ENCODE measurements at places on chromosomes 7 and 10.
A peak's percentile ranks its signal among the peaks of the same experiment; 100 is the strongest.

GRCh38 chr7:24178811-24179570 lies 105.0 kb upstream of the NPY start:
- H3K27ac ChIP-seq = no peak overlapping the region
- no peaks in the 10 kb centered on the region for H3K36me3 ChIP-seq
- H3K27me3 ChIP-seq = no peaks in the 10 kb centered on the region
- H3K4me1 ChIP-seq = no peaks in the 10 kb centered on the region
- H3K4me3 ChIP-seq = no peak overlapping the region

DNA sequence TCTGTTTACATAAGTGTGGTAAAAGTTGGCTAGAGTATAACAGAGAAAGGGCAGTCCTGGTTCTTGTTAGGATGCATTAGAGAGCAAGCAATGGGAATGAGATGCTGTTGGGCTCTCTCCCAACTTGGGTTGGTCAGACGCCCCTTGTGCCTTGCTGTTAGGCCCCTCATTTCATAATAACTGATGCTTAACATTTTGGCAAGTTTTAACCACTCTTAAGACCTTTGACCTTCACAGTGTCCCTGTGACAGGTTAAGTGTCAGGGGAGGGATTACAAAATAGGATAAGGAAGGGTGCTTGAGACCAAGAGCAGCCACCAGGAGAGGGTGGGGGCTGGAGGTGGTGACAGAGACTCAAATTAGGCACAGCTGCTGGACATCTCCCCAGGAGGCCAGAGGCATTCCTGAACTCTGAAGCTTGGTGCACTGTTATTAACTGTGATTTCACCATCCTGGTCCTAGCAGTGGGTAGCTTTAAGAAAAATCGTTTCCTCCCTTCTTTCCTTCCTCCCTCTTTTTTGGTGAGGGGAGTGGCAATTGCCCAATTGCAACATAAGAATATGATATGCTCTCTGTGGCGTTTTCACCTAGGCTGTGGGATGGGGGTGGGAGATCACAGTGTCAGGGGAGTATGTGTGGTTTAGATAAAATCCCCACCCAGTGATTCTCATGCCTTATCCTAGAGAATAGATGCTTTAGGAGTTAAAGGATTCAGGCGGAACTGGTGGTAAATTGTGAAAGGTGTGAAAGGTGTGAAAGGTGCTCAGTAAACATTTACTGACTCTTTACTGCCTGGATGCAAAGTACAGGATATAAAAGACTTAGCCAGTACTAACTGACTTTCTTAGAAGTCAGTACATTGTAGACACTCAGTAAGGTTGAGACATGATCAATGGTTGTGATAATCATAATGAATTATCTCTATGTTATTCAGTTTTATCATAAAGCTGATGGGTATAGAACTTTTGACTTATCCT lies 270.5 kb downstream of the BICC1 start:
- H3K4me3 ChIP-seq = no peak overlapping the region
- H3K36me3 ChIP-seq = no peaks in the 10 kb centered on the region
- H3K27me3 ChIP-seq = no peaks in the 10 kb centered on the region
- H3K4me1 ChIP-seq = peaks cover 8% of the 10 kb centered on the region
- H3K27ac ChIP-seq = no peak overlapping the region

DNA sequence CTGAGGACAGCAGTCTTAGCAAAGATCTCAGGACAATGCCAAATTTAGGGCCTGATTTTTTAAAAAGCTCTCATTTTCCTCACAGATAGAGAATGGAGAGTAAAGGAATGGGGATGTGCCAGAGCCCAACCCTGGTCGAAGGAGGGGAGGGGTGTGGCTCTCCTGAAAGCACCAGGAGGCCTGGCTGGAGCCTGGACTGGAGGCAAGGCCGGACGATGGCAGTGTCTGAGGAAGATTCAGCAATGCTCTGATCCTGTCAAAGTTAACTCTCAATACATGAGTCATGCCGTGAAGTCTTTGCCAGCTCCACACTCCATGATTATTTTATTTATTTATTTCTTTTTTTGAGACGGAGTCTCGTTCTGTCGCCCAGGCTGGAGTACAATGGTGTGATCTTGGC lies 108.3 kb downstream of the UPF2 start:
- peaks cover 31% of the 10 kb centered on the region for H3K36me3 ChIP-seq
- no peak for DNase-seq
- no peak overlapping the region for H3K27ac ChIP-seq
- H3K4me1 ChIP-seq = peaks cover 6% of the 10 kb centered on the region
- H3K27me3 ChIP-seq = no peaks in the 10 kb centered on the region
- H3K4me3 ChIP-seq = no peak overlapping the region

GRCh38 chr7:80779456-80779855 lies 139.4 kb downstream of the SEMA3C start:
- H3K27me3 ChIP-seq = no peaks in the 10 kb centered on the region
- no peak overlapping the region for H3K27ac ChIP-seq
- H3K4me3 ChIP-seq = no peak overlapping the region
- no peak for DNase-seq

DNA sequence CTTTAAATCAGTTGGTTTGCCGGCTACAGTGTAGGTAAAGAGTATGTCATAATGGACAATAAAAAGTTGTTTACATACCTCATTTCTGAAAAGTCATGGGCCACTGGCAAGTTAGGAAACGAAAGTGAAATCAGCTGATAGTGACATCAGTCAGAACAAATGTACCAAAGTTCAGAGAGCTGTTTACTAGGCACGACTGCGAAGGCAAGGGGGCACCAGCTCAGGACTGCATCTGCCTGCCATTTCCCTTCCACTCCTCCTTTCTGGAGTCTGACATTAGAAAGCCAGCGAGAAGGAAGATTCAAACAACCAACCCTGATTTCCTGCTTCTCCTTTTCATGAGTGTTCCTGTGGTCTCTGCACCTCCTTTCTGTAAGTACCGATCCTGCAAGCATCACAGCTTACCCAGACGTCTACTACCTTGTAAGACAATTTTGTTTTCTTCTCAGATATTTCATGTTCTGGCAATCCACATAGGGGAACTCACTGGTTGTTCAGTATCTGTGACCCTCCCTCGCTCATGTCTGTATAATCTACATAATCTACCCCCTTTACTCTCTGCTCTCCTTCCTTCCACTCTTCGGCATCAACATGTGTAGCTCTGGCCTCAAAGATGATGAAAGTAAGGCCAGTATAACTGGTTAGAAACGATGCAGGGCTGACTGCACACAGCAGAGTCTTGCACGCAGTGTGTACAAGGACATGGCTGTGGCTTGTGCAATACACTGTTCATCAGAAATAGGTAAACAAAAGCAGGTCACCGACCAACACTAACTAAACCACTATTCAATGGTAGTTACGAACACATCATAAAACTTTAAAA lies at the start of gene TMEM140:
Gene TMEM140, plus strand, starts transcription at position 174 of the 823 bp plus-strand sequence. CDS start 16,370 bp downstream, outside the sequence.
- H3K36me3 ChIP-seq = no peaks in the 10 kb centered on the region
- no peak for DNase-seq
- H3K27me3 ChIP-seq = no peaks in the 10 kb centered on the region
- H3K4me1 ChIP-seq = peaks cover 29% of the 10 kb centered on the region
- peak within 1 kb of the TSS; percentile 75 for H3K4me3 ChIP-seq

GRCh38 chr7:128021366-128021765 lies 9.9 kb downstream of the LRRC4 start:
- H3K27ac ChIP-seq = no peak overlapping the region
- no peak for DNase-seq
- no peaks in the 10 kb centered on the region for H3K4me1 ChIP-seq

DNA sequence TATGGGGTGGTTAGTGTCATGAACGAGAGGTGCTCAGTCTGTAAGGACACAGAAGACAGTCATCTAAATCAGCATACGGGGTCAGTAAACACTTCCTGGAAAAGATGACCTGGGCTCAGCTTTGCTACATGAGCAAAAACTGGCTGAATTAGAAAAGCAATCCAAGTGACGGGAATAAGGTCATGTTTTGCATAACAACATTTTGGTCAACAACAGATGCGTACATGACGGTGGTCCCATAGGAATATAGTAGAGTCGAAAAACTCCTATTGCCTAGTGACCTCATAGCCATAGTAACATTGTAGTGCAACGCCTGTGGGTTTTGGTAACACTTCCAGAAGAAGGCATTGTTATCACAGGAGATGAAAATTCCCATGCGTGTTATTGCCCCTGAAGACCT lies 92.9 kb downstream of the CTNNA3 start:
- no peak overlapping the region for H3K4me3 ChIP-seq
- no peaks in the 10 kb centered on the region for H3K27me3 ChIP-seq
- H3K4me1 ChIP-seq = peaks cover 10% of the 10 kb centered on the region
- H3K27ac ChIP-seq = no peak overlapping the region
- H3K36me3 ChIP-seq = no peaks in the 10 kb centered on the region

DNA sequence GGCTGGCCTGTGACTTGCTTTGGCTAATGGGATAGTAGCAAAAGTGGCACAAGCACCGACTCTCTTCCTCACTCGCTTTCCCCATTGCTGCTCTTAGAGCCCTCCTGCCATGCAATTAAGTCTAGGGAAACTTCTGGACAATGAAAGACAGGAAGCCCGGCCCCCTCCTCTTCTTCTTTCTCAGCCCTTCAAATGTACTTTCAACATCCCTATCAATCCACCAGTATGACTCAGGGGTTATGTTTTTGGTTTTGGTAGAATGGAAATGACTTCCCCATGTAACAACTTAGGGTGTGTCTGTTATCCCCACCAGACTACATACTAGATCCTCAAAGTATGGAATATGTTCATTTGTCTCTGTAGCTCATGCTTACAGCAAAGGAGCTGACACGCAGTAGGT lies 139.0 kb upstream of the GDF10 start:
- no peak for DNase-seq
- H3K4me3 ChIP-seq = no peak overlapping the region
- no peaks in the 10 kb centered on the region for H3K4me1 ChIP-seq
- no peak overlapping the region for H3K27ac ChIP-seq
- no peaks in the 10 kb centered on the region for H3K36me3 ChIP-seq

- H3K4me1 ChIP-seq = no peaks in the 10 kb centered on the region
- H3K27ac ChIP-seq = peak overlapping the region; percentile 82
- H3K4me3 ChIP-seq = peak overlapping the region; percentile 71
- H3K36me3 ChIP-seq = no peaks in the 10 kb centered on the region
- no peaks in the 10 kb centered on the region for H3K27me3 ChIP-seq
Observed at GRCh38 chr7:56287429-56288138, 171.4 kb upstream of the NUPR2 start.

- H3K4me3 ChIP-seq = no peak overlapping the region
- no peaks in the 10 kb centered on the region for H3K27me3 ChIP-seq
- no peaks in the 10 kb centered on the region for H3K4me1 ChIP-seq
- DNase-seq = no peak
Observed at GRCh38 chr7:158469396-158470051, 118.1 kb downstream of the PTPRN2 start.

GRCh38 chr7:158584407-158584806 lies 3.2 kb downstream of the PTPRN2 start:
- DNase-seq = no peak
- no peak overlapping the region for H3K27ac ChIP-seq
- H3K27me3 ChIP-seq = no peaks in the 10 kb centered on the region
- H3K4me1 ChIP-seq = peaks cover 13% of the 10 kb centered on the region
- H3K4me3 ChIP-seq = no peak overlapping the region

DNA sequence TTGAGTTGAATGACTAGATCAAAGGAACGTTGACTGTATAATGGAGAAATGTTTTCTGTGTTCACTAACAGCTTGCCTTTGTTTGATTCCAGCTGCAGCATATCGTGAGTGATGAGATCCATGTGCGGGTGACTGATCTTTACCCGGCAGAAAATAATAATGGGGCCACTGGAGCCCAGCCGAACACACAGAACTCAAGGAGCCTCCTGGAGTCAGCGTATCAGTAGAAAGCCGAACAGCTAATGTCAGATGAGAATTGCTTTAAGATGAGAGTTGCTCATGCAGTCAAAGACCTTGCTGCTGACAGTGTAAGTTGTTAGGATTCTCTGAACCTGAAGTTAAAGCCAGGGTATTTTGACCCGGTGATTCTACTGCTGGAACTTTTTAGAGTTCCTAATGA lies 34.3 kb upstream of the MTPAP start:
- no peaks in the 10 kb centered on the region for H3K4me1 ChIP-seq
- no peak overlapping the region for H3K4me3 ChIP-seq
- DNase-seq = no peak
- H3K27ac ChIP-seq = no peak overlapping the region
- H3K36me3 ChIP-seq = no peaks in the 10 kb centered on the region

DNA sequence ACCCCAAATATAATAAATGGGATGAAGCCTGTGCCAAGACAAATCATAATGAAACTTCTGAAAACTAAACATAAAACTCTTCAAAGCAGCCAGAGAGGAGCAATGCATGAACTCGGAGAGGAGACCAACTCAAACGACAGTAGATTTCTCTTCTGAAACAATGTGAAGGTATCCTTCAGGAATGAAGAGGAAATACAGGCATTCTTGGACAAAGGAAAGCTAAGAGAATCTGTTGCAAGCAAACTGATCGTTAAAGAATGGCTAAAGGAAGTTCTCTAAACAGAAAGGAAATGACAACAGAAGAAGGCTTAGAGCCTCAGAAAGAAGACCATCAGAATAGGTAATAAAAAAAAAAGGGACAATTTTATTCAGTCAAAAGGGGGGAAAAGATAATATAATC lies 6.6 kb downstream of the GNA12 start:
- no peak overlapping the region for H3K4me3 ChIP-seq
- peaks cover 12% of the 10 kb centered on the region for H3K4me1 ChIP-seq
- no peaks in the 10 kb centered on the region for H3K36me3 ChIP-seq
- DNase-seq = no peak

DNA sequence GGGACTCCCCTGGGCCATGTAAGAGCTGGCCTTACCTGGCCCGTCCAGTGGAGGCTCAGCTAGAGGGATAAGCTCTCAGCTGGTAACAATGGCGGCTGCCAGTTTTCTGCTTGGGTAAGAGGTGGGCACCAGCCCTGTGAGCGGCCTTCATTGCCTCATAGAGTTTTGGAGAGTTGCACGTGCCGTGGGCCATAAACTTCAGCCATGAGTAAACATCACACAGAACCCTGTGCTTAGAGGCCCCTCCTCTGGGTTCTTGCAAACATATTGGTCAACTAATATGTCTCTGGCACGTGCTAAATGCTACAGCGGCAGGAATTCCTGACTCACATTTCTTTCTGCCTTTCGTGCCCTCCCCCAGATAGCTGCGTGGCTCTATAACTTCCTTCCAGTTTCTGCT lies 103.9 kb upstream of the LEP start:
- H3K27ac ChIP-seq = no peak overlapping the region
- DNase-seq = no peak
- H3K4me3 ChIP-seq = no peak overlapping the region
- peaks cover 11% of the 10 kb centered on the region for H3K27me3 ChIP-seq
- peaks cover 9% of the 10 kb centered on the region for H3K4me1 ChIP-seq

- no peak overlapping the region for H3K27ac ChIP-seq
- no peak overlapping the region for H3K4me3 ChIP-seq
- no peaks in the 10 kb centered on the region for H3K27me3 ChIP-seq
- peak; percentile 38 for DNase-seq
- no peaks in the 10 kb centered on the region for H3K36me3 ChIP-seq
Observed at GRCh38 chr7:106717955-106718871, 57.3 kb upstream of the CCDC71L start.

- no peak overlapping the region for H3K27ac ChIP-seq
- no peaks in the 10 kb centered on the region for H3K4me1 ChIP-seq
- H3K36me3 ChIP-seq = no peaks in the 10 kb centered on the region
- no peak for DNase-seq
Observed at GRCh38 chr7:50412973-50413372, 37.2 kb downstream of the FIGNL1 start.

DNA sequence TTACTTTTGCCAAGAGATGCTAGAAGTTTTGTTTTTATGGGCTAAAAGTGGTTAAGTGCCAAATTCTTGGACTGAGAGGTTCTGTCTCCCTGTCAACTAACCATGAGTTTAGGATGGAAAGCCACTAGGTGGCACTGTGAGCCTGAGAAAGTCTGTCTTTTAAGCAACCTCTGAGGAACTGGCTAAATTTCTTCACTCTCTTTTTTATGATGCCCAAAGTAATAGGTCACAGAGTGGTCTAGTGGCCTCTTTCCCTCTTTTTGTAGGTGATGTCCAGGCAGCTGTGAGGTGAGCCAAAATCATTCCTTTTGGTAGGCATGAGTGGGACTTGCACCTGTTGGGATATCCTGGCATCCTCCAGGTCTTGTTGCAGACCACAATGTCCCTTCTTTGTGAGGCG lies 56.8 kb downstream of the SND1 start:
- peaks cover 13% of the 10 kb centered on the region for H3K36me3 ChIP-seq
- peak; percentile 48 for DNase-seq
- no peaks in the 10 kb centered on the region for H3K27me3 ChIP-seq
